ENCODE measurements at places on chromosomes 11 and 22.
A peak's percentile ranks its signal among the peaks of the same experiment; 100 is the strongest.

- DNase-seq, result no peak
Measured at GRCh38 chr11:126345759-126346585, 9.5 kb upstream of the ST3GAL4 start.

GRCh38 chr22:46641811-46642266 is 21.7 kb downstream of the GRAMD4 start:
- DNase-seq, result no peak

GRCh38 chr22:23183061-23183698 is 2.9 kb downstream of the BCR start:
- DNase-seq, result no peak

DNA sequence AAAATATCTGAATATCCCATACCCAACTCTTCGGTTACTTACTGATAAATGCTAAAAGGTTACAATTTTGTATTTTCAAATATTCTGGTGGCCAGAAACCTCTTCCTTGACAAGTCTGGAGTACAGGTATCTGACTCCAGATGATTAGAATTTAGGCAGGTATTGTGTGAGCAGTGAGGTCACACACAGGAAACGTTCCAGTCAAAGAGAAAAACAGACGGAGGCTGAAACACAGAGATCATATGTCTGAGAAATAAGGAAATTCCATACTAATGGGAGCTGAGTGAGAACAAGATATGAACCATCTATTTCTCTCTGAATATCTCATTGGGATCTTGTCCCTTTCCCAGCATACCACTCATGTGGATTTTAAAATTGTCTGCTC is 89.4 kb upstream of the IGLL5 start:
- DNase-seq, result no peak

DNA sequence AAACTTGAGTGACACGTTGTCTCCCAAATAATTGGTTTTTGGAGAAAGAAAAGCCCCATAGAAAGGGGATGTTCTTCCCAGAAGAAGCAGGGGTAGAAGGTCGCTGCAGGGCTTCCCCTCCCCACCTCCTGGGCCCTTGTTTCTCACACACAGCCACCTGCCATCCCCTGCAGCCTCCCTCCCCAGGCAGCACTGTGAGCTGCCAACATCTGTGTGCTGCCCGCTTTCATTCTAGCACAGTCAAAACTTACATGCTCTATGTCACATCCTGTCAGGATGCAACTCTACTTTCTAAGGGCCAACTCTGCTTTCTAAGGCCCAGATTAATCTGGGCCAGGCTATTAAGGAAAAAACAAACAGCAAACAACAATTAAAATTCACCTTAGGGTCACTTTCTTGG is 309.4 kb upstream of the ZC3H12C start:
- no peak for DNase-seq

DNA sequence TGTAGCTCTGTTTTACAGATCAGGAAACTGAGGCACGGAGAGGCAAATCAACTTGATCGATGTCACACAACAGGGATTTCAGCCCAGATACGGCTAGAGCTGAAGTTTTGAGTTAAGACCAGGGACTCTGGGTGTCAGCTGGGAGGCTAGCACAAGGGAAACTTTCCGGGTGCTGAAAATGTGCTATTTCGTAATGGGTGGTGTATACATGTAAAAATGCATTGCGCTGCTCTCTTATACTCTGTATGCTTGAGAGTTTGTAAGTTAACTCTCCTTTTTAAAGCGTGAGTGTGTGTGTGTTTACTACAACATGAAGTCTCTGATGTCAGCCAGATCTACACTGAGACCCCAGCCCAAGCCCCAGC is 227.6 kb downstream of the MN1 start:
- DNase-seq, result no peak

- no peak for DNase-seq
Measured at GRCh38 chr11:95703049-95703448, 86.5 kb downstream of the FAM76B start.

GRCh38 chr22:39448205-39449054 is 8.4 kb upstream of the MGAT3 start:
- DNase-seq, result no peak

GRCh38 chr11:120807414-120808150 is 216.3 kb upstream of the TBCEL start:
- no peak for DNase-seq

- no peak for DNase-seq
Measured at GRCh38 chr22:43823353-43823908, 11.3 kb upstream of the EFCAB6 start.

DNA sequence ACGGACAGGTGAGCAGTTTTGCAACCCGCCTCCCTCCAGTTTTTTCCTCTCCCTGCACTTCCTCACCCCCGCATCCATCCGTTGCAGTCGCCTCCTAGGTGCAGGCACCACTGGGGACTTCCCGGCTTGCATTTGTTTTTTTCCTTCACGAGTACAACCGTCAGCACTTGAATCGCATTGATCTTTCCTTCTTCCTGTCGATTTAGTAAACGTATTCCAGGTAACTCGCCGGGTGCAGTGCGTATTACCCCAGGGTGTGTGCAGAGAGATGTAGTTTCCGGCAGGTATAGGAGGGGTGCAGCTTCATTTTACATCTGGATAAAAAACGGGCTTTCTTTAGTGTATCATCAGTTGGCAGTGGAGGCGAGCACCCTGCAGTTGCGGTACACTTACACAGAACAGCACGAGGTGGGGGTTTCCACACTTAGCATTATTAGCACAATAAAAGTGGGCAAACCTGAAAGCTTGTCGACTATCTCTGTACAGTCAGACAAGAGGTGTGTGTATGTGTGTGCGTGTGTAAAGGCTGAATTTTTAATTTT is at the start of gene SORL1-AS1:
Gene SORL1-AS1, minus strand, starts transcription at position 359 of the 542 bp plus-strand sequence.
- DNase-seq, result peak; percentile 30

- no peak for DNase-seq
Measured at GRCh38 chr11:44876194-44876723, 74.4 kb downstream of the TP53I11 start.

- no peak for DNase-seq
Measured at GRCh38 chr11:40170078-40170477, 1289.4 kb downstream of the LRRC4C start.

DNA sequence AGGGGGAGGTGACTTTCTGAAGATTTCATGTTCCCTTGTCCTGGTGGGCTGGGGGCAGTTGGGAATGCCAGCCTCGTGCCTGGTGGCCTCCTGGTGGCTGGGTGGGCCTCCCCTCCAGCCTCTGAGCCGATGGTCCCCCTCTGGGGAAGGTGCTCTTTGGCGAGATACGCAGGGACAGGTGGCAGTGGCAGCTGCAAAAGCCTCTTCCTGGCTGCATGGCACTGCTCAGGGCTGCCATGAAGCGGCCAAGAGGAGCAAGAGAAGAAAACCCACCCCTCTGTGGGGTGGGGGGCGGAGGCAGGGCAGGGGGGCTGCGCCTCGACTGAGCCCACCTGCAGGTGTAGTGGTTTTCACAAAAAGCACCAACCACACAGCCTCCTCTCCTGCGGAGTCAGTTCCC is 61.8 kb upstream of the PHF21B start:
- no peak for DNase-seq

Data from activated CD4-positive, alpha-beta T cell treated with anti-CD3 and anti-CD28 coated beads for 1 hour (primary cell).